H1 (cell line): ENCODE measurements at places on chromosomes 1 and 21. TPM values are rescaled to one million over a fixed set of nuclear protein-coding genes. Genes with fewer than 3 reads are reported as not detected.
A peak's percentile ranks its signal among the peaks of the same experiment; 100 is the strongest.

Gene TFF3
- polyA plus RNA-seq: 4.1 and 6.7 TPM in 2 replicates

Gene CD1E
- not detected in 2 replicates for polyA plus RNA-seq

Gene LRRC3
- 3.1 and 4.7 TPM in 2 replicates for polyA plus RNA-seq

Gene C4BPA
- not detected in 2 replicates for polyA plus RNA-seq

Gene CACHD1
- 22.2 and 26.4 TPM in 2 replicates for polyA plus RNA-seq

Gene TRAF3IP3
- polyA plus RNA-seq: not detected in 2 replicates

Gene IER5
- polyA plus RNA-seq: 3.5 and 4.3 TPM in 2 replicates

Gene CD5L
- not detected in 2 replicates for polyA plus RNA-seq

Gene LCE1A
- polyA plus RNA-seq: not detected in 2 replicates

DNA sequence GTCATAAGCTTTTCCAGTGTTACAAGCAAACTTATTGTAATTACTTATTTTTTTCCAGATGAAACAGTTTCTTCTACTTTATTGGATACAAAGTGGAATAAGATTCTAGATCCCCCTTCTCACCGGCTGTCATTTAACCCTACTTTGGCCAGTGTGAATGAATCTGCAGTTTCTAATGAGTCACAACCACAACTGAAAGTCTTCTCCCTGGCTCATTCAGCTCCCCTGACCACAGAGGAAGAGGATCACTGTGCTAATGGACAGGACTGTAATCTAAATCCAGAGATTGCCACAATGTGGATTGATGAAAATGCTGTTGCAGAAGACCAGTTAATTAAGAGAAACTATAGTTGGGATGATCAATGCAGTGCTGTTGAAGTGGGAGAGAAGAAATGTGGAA is 95.5 kb downstream of the ZFYVE9 start:
- no peak for DNase-seq

- DNase-seq: no peak
Observed at GRCh38 chr1:83769594-83770318, 229.2 kb downstream of the TTLL7 start.

DNA sequence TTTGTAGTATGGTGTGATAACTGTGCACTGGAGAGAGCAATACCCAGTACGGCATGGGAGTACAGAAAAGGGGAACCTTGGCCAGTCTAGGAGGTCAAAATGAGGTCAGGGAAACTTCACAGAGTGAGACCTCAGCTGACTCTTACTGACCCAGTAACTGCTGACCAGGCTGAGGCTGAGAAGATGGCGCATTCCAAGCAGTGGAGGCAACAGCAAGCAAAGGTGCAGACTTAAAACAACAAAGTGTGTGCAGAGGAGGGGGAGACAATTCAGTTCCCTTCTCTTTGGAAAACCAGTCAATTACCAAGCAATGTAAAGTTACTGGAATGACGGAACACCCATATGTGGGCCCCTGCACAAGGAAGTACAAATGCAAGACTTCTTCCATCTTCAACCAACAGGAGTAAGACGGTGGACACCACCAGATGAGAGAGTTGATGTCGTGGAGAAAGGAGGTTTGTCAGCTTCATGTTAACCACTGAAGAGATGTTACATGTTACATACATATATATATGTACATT is 54.6 kb upstream of the PRDX6 start:
- no peak for DNase-seq

- DNase-seq: peak; percentile 72
Observed at GRCh38 chr1:168135921-168136708, 615 bp downstream of the GPR161 start.

GRCh38 chr1:164470996-164471395 is 88.0 kb upstream of the PBX1 start:
- no peak for DNase-seq

GRCh38 chr21:17690078-17690494 is 77.4 kb upstream of the BTG3 start:
- DNase-seq: no peak

DNA sequence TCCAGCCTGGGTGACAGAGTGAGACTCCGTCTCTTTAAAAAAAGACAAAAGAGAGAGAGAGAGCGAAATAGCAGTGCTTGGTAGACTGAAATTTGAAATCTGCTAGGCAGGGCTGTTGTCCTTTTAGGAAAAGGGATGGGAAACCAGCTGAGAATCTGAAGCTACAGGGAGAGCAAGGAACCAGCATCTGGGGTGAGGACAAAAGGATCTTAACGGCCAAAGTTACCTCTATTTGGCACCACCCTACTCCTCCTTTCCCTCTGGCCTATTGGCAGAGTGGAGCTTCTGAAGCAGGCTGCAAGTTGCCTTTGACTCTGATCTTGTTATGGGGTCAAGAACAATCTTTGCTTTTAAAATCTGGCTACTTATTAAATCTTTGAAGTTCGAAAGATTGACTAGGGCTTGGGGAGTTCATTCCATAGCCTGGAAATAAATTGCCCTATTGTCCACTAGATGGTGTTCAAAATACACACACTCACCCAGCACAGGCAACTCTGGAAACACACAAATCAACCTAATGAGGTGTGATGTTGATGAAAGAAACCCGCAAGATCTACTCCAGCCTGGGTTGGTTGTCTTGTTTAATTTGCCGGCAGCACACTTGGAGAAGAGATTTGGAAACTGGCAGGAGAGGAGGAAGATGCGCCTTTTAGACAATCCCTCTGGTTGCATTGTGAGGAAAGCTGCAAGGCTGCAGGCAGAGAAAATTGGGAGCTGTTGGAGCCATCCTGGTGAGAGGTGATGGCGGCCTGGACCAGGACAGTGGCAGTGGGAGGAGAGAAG is 16.5 kb upstream of the PARP1 start:
- no peak for DNase-seq

GRCh38 chr21:33811167-33812010 is 104.2 kb downstream of the ATP5PO start:
- no peak for DNase-seq

DNA sequence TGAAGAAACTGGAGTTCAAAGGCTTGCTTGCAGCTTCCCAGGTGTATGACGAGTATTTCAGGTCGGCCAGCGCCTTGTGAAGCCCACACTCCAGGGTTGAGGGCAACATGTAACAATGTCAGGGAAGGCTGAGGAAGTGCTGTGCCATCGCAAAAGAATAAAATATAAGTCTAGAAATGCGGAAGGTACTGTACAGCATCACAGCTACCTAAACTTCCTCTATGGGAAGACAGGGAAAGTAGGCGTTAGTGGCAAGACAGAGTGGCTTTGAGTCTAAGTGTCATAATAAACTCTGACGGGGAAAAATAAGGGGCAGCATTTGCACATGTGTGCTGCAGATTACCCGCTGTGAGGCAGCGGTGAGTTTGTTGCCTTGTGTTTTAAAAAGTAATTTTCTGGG is 28.9 kb downstream of the DOP1B start:
- DNase-seq: no peak

GRCh38 chr1:56199061-56199460 is 380.3 kb downstream of the PLPP3 start:
- no peak for DNase-seq

DNA sequence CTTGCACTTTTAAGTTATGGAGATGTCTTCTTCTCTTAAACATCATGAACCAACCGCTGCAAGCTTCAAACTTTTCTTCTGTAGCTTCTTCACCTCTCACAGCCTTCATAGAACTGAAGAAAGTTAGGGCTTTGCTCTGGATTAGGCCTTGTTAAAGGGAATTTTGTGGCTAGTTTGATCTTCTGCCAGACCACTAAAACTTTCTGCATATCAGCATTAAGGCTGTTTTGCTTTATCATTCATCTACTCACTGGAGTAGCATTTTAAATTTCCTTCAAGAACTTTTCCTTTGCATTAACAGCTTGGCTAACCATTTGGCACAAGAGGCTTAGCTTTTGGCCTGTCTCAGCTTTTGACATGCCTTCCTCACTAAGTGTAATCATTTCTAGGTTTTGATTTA is 43.0 kb upstream of the RGL1 start:
- DNase-seq: no peak

- DNase-seq: no peak
Observed at GRCh38 chr1:37137014-37137413, 102.7 kb upstream of the GRIK3 start.

GRCh38 chr1:200526709-200527612 is 93.6 kb downstream of the KIF14 start:
- DNase-seq: no peak

DNA sequence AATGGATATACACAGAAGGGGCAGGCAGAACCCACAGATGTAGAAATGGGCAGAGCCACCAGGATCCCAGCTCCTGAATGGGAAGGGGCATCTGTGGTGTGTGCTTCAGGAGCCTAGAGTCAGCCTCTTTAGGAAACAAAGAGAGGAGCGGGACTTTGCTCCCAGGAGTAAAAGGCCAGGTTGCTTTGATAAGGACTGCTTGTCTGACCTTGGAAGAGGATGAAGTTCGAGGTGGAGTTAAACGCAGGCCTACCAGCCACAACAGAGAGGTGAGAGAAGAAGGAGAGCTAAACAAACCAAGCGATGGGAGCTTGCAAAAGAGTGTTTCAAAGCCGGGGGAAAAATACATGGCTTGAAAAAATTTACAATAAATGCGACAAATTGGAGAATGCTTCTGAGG is 49.9 kb upstream of the TMPRSS2 start:
- DNase-seq: no peak

- DNase-seq: no peak
Observed at GRCh38 chr1:40823345-40823744, 38.8 kb downstream of the CITED4 start.

- DNase-seq: no peak
Observed at GRCh38 chr1:183962903-183963302, 74.6 kb downstream of the COLGALT2 start.

GRCh38 chr1:10286244-10286643 is 75.9 kb downstream of the KIF1B start:
- DNase-seq: no peak

DNA sequence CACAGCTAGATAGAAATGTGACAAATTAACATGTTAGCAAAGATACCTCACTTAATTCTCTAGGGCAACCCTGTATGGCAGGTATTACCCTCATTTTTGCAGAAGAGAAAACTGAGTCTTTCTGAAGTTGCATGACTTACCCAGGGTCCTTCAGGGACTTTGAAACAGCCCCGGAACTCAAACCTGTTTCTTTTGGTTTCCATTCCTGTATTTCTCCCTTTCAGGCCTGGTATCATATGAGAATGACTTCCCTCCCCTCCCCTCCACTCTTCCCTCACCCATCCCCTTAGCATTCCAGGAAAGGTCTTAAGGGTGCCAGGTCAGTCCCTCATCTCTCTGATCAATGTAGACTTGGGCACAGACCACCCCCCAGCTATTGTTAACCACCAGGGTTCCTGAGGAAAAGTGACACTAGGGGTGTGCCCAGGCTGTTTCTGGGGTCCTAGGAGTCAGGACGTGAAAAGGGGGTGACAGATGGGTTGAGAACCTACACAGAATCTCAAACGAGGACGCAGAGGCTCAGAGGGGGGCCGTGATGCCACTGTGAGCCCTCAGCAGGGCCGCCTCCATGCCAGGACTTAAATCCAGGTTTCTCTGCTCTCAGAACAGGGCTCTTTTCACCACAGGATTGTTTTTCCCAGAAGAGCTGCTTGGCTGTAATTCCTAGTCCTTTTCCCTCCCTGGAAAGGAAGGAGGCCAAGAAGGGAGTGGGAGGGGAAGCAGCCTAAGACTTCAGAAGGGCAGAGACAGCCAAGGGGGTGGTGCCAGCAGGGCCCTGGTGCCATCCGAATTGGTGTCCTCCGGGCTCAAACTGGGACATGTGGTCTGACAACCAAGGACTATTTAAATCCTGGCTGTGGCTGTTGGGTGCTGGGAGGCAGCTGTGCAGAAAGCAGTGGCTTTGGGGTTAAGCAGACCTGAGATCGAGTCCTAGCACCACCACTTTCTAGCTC is 2.1 kb upstream of the WASF2 start:
- no peak for DNase-seq

DNA sequence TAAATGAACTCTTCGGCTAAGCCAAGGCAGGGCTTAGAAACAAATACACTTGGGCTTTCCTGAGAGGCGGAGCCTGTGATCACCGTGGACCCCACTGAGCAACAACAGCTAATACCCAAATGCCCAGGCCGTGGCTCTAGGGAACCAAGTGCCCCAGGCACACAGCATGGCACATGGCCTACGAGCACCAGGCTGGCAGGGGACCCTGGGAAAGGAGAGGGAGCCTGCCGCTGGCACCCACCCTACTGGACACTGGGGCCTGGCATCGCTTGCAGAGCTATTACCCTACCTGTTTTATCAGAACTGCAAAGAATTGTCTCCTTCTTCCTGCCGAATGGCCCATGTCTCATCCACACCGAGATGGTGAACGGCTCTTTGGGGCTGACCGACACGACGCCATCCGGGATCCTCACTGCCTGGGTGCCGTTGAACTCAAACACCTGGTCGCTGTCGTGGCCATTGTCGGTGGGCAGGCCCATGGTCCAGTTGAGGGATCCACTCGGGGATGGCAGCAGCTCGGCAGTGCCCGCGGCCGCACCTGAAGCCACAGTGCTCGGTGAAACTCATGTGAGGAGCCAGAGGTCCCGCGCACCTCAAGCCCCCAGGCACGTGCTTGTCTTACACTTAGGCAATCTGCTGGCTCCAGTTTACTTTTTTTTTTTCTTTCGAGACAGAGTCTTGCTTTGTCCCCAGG is 79.5 kb downstream of the CLSTN1 start:
- DNase-seq: no peak

DNA sequence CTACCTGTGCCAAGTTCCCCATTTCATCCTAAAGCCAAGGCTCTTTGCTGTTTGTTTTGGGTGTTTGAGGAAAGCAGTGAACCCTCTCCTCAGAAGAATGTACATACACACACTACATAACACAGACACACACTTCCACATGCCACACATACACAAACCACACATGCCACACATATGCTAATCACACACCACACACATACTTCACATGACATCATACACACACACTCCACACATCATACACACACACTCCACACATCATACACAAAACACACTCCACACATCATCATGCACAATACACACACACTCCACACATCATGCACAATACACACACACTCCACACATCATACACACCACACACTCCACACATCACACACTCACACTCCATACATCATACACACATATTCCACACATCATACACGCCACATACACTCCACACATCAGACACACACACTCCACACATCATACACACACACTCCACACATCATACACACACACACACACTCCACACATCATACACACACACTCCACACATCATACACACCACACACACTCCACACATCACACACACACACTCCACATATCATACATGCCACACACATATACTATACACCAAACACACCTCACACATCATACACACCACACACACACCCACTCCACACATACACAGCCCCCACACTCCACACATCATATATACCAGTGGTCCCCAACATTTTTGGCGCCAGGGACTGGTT is 22.7 kb upstream of the ZNF436 start:
- no peak for DNase-seq

DNA sequence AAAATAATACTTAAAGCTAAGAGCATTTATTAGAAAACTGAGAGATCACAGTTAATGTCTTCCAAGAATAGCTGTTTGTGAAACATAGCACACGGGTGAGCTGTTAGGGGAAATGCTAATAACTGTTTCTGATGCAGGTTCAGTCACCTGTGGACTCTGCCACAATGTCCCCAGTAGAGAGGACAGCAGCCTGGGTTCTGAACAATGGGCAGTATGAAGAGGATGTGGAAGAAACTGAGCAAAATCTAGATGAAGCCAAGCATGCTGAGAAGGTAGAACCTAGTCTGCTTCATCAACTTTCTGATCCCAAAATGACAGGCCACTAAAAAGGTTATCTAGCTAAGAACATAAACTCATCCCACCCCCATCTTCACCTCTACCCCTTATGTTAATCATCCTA is 32.6 kb downstream of the CLEC20A start:
- DNase-seq: no peak

- DNase-seq: no peak
Observed at GRCh38 chr1:228493141-228494043, 6.2 kb downstream of the RNF187 start.
